Stimulated activated CD8-positive, alpha-beta memory T cell treated with anti-CD3 and anti-CD28 coated beads, Interleukin-4, amount 100 ng/mL, for 4 hours (primary cell): ENCODE measurements at places on chromosomes 6 and 20.

- no peak for DNase-seq
These were observed 37.5 kb upstream of the ADGRF1 start for GRCh38 chr6:47079638-47080037.

GRCh38 chr20:62409931-62410745 is 3.1 kb upstream of the CABLES2 start:
- no peak for DNase-seq

- DNase-seq = no peak
These were observed 21.8 kb downstream of the FAM209B start for GRCh38 chr20:56554869-56555268.

GRCh38 chr20:59320854-59321647 is 20.6 kb downstream of the EDN3 start:
- DNase-seq = no peak

- no peak for DNase-seq
These were observed 32.4 kb downstream of the PLEKHG1 start for GRCh38 chr6:150631984-150632642.

DNA sequence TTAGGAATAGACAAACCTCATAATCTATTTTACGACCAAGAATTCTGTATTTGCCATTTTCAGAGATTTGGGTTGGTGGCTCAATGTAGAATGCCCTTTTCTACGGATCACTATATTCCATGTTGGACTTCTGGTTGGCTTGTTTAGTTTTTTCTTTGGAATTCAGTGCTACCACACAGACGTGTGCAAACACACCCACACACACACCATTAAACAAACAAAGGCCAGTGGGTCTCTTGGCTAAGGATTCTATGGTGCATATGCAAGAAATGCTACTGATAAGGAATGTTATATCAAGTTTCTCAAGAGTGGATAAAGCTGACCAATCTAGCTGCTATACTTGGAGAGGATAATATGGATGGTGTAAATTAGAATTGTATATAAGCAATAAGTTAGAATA is 8.0 kb downstream of the ABT1 start:
- DNase-seq = no peak

DNA sequence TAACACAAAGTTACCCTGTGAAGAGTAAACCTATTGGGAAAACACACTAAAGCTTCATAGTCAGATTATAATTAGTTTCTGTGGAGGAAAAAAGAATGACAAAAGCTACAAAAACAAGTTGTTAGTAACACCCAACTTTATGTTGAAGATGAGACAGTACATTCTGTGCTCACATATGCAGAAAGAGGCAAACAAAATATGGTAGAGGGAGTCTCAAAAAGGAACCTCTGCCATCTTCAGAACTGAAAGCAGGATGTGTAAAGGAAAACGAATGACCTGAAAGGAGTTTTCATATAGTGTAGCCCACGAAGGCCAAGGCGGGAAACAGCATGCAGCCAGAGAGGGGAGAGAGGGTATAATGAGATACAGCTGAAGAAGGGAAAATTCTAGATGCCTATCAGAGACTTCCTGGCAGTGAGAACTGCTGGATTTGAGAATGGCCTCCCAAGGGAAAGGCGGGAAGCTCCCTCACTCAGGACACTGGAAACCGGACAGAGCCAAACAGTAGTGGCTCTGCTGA is 84.1 kb upstream of the HEY2 start:
- DNase-seq = no peak

DNA sequence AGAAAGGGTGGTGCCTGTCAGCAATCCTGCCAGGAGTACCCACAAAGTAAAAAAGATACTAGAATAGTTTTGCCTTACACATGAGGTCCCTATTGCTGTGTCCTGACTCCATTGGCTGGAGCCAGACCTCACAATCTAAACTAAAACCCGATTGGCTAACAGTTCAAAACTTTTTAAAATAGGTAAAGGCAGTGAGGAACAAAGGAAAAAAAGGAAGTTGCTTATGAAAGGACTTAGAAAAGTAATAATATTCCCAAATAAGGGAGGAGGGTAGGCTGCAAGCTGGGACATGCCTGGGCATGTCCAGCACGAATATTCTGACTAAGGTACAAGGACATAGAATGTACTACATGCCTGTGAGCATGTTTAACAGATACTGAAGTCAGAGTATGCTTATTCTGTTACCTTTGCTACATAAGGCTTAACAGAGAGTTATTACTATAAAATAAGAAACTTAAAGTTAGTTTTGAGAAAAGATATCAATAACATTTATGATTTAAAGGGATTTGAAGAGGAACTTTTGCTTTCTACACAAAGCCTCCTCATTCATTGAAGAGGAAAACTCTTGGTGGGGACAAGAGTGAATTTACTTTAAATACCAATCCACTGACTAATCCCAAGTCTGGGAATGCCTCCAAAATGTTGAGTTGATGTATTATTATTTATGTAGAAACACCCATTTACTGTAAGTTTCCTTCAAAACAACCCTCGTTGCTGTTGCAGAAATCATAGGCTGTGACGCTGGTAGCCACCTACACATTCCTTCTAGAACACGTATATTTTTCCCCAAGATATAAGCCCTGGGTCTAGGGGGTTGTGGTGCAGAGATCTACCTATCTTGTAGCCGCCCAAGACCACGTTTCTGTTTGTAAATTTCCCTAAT is 8.2 kb upstream of the MTHFD1L start:
- DNase-seq = no peak

DNA sequence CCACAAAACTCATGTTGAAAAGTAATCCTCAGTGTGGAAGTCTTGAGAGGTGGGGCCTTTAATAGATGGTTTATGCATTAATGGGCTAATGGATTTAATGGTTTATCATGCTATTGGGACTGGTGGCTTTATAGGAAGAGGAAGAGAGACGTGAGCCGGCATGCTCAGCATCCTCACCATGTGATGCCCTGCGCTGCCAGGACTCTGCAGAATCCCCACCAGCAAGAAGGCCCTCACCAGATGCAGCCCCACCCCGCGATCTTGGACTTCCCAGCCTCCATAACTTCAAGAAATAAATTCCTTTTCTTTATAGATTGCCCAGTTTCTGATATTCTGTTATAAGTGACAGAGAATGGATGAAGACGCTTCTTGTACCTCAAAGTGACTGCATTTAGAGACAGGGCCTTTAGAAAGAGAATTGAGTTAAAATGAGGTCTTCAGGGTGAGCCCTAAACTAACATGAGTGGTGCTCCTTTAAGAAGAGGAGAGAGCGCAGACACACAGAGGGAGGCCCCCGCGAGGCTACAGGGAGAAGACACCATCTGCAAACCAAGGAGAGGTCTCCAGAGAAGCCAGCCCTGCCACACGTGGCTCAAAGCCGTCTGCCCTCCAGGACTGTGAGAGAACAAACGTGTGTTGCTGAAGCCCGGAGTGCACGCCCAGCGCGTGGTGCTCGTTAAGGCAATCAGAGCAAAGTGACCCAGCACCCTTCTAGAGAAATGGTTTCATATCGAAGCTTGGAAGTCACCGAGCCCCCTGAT is 56.9 kb downstream of the IRF4 start:
- no peak for DNase-seq

- no peak for DNase-seq
These were observed 223.7 kb downstream of the TAF4 start for GRCh38 chr20:61841966-61842365.

DNA sequence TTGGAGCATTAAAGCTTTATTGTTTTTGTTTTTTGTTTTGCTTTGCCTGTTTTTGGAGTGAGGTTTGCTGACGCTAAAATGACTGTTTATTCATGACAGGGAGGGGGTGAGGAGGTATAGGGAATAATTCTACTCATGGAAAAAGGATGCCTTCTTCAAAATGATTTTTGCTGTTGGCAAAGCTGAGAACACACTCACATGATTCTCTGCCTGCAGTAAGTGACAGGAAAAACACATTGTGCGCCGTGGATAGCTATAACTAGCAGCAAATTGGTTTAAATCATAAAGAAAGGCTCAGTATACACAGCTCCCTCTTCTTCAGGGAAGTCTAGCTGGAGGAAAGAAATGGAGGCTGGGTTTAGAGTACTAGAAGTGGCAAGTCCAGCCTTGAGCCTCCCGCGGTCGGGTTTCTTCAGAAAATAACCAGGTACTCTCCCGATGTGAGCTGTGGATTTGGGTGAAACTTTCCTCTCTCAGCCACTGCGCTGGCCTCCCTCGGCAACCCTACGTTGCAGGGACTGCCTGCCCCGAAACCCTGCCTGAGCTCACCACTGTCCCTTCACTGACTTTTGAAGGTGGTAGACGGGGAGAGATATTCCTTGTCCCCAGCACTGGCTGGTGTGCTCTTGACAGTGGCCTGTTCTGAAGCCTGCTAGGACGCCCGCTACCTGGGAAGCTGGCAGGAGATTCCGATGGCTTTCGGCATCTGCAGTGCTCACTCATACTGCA is 278.2 kb downstream of the NRN1 start:
- no peak for DNase-seq

DNA sequence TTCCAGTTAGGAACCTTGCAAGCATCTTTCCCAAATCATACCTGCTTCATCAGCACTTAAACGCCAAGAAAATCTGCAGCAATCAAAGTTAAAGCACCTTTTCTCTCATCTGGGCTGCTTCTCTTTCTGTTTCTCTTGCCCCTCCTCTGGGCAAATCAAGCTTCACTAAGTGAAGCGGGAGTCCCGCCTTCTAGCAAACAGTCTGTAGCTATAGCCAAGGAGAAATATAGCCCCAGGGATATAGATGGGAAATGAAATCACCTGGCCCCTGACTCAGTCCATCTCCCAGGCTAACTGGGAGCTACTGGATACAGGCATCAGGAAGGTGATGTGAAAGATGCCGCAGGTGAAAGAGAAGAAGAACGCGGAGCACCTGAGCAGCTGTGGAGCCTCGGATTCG is 481.9 kb downstream of the C6orf118 start:
- no peak for DNase-seq

DNA sequence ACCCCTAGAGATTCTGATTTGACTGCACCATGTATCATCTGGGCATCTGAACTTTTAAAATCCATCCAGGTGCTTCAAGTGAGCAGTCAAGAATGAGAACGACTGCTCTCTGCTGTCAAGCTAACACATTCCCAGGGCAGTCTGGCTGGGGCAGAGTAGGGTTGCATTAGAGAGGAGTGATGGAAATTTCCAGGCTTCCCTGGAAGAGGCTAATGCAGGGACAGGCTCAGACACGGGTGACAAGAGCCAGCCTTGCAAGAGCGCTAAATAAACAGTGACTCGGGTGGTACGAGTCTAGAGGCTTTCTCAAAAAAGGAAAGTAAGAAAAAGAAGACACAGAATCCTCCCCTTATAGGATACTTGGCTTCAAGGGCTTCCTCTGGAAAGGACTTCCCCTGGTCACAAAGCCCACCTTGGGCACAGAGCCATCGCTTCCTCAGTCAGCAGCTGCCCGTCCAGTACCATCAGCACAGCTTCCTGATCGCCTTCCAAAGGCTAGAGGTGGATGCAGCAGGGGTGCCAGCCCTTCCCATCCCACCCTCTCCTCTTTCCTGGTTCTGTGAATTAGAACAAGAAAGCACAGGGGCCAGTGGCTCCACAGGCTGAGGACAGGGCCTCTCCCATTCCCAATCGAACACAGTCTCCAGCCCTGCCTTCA is 177.4 kb upstream of the RREB1 start:
- DNase-seq = no peak

DNA sequence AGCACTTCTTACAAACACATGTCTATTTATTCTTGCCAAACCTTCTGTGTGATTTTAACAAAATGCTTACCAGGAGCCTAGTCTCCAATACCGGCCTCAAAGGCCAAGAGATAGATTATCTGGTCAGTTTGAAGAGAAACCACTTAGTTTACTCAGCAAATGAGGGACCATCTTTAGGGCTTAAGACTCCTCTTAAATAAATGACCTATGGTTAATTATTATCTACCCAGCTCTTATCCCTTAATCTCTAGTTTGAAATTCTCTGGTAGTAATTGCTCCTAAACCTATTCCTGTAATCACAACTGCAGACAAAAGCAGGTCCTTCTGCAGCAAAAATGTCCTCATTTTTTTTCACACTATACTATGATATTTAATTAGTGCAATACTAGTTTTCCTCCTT is 301.8 kb downstream of the KIF16B start:
- DNase-seq = no peak

GRCh38 chr20:17935186-17935585 is 33.4 kb downstream of the SNX5 start:
- no peak for DNase-seq
